ENCODE measurements at places on chromosomes 6 and 20. TPM values are rescaled to one million over a fixed set of nuclear protein-coding genes. Genes with fewer than 3 reads are reported as not detected.

- DNase-seq: no peak
Observed at GRCh38 chr6:32833664-32834063, 4.9 kb downstream of the TAP2 start.

GRCh38 chr6:136566851-136567250 lies 16.6 kb upstream of the MAP7 start:
- DNase-seq: no peak

DNA sequence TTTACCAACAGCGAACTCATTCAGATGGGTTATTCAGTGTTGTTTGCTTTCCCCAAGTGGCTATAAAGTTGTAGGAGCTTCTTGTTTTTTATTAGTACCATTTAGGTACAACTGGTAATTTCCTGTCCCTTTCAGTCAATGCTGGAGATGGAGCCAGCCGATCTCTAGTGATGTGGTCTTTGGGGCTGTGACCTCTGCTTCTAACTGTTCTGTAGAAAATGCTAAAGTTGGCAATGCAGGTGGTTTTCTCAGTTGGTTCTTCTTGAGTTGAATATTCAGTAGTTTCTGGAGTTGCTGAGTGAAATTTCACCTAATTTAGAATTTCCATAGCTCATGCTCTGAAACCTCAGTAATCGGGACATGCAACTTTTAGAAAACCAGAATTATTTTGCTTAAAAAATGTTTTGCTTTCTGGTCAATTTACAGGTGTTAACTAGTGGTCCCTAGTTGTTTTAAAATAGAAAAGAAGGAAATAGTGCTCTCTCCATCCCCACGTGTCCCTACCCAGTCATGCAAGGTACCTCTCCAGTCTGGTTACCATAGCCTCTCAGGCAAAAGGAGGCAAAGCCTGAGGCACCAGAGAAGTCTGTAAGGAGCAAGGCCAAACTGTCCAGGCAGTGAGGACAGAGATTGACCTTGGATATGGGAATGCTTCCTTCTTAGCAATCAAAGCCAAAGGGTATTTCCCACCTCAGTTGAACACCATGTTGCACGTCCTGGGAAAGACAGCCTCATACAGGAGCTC lies 27.3 kb upstream of the GABRR1 start:
- no peak for DNase-seq

- DNase-seq: no peak
Observed at GRCh38 chr6:3484946-3485345, 28.1 kb upstream of the SLC22A23 start.

- no peak for DNase-seq
Observed at GRCh38 chr20:60803335-60804055, 448.6 kb upstream of the CDH4 start.

The ECT2L gene
- total RNA-seq: not detected

DNA sequence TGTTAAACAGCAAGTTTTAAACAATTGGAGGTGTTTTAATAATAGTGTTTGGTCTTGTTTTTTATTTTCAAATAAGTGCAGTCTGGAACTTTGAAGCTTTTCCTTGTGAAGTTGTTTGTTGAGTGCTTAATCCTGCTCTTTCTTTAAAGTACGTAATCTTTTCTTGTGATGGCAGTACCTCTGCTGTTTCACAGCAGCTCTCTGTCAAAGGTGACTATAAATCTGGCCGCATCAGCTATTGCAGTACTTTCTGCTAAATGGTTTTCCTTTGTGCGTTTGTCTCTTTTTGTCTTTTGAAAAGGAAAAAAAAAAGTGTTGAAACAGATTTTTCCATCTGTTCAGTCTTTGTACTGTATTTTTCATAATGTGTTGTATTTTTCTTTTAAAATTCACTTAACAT lies 12.7 kb downstream of the STXBP5 start:
- DNase-seq: no peak

All from CD4-positive, alpha-beta memory T cell (primary cell).